ENCODE measurements at places on chromosomes 12 and 14.
A peak's percentile ranks its signal among the peaks of the same experiment; 100 is the strongest.

DNA sequence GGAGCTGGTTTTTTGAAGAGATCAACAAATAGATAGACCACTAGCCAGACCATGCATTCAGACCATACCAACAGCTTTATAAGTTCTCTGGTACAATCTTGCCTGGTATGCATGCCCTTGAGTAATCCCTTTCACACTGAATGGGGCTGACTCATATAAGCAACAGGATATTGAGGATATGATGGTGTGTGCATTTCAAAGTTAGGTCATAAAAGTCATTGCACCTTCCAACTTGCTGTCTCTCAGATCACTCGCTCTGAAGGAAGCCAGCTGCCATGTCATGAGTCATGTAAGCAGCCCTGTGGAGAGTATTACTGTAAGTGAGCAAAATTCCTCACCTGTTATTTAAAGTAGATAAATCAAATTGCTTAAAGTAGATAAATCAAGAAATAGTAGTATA, 45.0 kb upstream of the OR6J1 start:
- peak; percentile 86 for DNase-seq

DNA sequence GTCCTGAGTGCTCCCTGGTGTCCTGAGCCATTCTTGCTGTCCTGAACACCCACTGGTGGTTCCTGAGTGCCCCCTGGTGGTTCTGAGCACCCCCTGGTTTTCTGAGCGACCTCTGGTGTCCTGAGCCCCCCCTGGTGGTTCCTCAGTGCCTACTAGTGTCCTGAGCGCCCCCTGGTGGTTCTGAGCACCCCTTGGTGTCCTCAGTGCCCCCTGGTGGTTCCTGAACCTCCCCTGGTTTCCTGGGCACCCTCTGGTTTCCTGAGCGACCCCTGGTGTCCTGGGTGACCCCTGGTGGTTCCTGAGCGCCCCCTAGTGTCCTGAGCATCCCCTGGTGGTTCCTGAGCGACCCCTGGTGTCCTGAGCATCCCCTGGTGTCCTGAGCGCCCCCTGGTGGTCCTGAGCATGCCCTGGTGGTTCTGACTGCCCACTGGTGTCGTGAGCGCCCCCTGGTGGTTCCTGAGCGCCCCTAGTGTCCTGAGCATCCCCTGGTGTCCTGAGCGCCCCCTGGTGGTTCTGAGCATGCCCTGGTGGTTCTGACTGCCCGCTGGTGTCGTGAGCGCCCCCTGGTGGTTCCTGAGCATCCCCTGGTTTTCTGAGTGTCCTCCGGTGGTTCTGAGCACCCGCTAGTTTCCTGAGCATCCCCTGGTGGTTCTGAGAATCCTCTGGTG, 473.1 kb downstream of the TMEM121 start:
- DNase-seq = no peak

- DNase-seq = no peak
These were observed 39.3 kb upstream of the GSG1 start for GRCh38 chr12:13142747-13143146.

DNA sequence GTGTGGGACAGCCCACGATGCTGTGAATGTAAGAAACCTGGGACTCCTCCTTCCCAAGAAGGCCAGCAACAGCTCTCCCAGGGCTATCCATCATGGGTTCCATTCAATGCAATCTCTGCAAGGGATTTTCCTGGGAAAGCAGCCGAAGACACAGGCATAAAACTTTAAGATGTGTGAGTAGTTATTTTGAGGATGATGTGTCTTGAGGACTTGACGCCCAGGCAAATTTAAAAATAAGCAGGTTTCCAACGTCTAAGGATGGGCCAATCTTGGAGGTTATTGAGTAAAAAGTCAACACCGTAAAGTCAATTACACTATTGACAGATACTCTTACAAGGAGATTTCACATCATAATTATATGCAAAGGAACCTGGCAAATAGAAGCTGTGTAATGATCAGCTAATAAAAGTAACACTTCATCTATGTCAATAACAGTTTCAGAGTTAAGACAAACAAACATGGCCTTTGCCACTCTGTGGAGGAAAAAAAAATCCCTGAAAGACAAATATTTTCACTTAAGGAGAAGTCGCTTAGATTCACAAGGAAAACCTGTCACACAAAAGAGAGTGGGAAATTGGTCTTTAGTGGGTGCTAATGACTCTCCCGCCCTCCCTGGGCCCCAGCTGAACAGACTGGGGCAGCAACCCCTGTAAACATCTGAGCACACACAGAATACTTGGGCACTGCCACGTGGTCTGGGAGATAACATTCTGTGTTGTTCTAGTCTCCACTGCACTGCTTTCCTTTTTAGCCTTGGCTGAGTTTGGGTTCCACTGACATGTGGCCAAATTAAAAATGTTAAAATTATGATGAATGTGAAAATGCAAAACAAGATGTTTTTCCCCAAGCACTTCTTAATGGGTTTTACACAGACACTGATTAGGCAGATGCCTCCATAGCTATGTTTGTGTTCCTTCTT, 240.9 kb downstream of the FOXN3 start:
- no peak for DNase-seq

- no peak for DNase-seq
These were observed 10.6 kb upstream of the NCOR2 start for GRCh38 chr12:124577986-124578385.

GRCh38 chr12:89690925-89691324, 17.7 kb downstream of the ATP2B1 start:
- DNase-seq = peak; percentile 33

- peak; percentile 21 for DNase-seq
These were observed 476.9 kb downstream of the LRIG3 start for GRCh38 chr12:58443273-58443980.

- no peak for DNase-seq
These were observed 29.4 kb downstream of the YARS2 start for GRCh38 chr12:32726286-32726685.

DNA sequence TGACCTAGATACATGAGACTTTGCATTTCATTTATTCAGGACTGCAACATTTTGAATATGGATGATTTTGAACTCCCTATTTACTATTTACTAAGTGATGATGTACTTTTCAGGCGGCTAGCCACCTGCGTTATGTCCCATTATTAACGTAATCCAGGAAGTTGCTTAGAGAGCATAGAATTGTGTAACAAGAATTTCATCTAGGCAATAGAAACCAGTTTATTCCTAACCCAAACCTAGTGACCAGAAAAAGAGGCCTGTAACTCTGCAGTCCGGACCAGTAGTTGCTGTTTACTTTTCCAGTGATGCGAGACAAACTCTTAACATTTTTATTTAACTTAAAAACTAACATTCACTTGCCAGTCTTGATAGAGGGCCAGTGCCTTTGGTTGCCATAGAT, 12.3 kb downstream of the NUDT4 start:
- DNase-seq = no peak

GRCh38 chr12:12818701-12819100, 5.6 kb downstream of the DDX47 start:
- no peak for DNase-seq

- peak; percentile 93 for DNase-seq
These were observed 34.8 kb upstream of the FRMD6 start for GRCh38 chr14:51616724-51617409.

- no peak for DNase-seq
These were observed 28.5 kb downstream of the CPM start for GRCh38 chr12:68904351-68904962.

DNA sequence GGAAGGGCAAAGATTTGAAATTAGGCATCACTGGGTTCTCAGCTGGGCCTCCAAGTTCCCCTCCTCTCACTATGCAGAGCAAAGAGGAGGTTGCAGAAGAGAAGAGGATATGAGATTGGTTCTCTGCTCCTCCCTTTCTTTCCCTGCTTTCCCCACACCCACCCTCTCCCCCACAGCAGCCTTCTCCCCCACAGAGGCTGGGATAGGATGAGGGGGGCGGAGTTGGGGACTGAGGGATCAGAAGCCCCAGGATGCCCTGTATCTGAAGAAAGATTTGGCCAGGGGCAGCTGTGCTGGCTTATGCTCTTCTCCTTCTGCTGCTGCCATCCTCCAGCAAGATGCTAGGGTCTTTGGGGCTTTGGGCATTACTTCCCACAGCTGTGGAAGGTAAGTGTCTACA, at the start of gene AMHR2:
AMHR2 (plus strand) TSS at position 259 of the 400 bp plus-strand sequence; CDS start at position 339, 80 bp downstream.
- DNase-seq = no peak

DNA sequence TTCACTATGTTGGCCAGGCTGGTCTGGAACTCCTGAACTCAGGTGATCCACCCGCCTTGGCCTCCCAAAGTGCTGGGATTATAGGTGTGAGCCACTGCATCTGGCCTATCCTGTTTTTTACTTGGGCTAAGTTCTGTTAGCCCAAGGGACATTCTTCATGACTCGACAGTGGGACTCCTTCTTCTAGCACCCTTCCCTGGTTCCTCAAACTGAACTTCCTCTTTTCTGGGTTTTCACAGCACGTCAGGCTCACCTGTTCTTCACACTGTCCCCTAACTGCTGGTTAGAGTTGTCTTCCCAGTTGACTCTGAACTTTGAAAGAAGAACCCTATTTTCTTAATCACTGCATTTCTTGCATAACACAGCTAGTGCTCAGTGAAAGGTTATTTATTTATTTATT, 22.5 kb downstream of the CABP1 start:
- no peak for DNase-seq

GRCh38 chr14:72680853-72681640, 212.9 kb downstream of the DPF3 start:
- DNase-seq = no peak

- DNase-seq = peak; percentile 36
These were observed 94.5 kb downstream of the LRRIQ1 start for GRCh38 chr12:85130646-85131045.

GRCh38 chr14:89308232-89308959, 108.6 kb downstream of the FOXN3 start:
- DNase-seq = no peak

All from fibroblast of skin of abdomen (primary cell).